CD4-positive, alpha-beta T cell treated with Interleukin-17A for 4 hours (primary cell): ENCODE measurements at places on chromosomes 7 and 10.

DNA sequence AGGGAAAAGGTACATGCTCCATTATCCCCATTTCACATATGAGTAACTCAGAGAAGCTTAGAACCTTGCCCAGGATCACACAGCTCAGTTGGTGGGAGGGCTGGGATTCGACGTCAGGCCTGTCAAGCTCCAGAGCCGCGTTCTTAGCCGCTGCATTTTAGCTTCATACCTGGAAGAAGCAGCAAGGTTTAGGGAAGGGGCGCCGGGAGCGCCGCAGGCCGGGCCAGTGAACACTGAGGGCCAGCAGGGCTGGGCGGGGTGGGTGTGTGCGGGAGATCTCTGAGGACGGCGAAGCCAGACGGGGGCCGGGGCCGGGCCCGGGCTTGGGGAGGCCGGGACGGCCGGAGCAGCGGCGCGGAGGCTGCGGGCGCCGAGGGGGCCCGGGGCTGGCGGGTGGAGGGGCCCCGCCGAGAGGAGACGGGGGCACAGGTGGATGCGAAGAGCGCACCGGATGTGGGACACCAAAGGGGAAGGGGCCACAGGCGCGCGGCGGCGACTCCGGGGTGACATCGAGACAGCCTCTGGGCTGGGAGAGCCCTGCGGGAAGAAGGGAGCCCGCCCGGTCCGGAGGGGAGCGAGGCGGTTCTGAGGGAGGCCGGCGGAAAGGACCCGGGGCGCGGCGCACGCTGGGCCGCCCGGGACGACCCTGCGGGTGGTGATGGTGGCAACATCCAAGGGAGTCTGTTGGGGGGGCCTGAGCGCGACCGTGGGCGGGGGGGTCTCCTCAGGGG is 498 bp downstream of the NDST2 start:
- peak; percentile 78 for DNase-seq

DNA sequence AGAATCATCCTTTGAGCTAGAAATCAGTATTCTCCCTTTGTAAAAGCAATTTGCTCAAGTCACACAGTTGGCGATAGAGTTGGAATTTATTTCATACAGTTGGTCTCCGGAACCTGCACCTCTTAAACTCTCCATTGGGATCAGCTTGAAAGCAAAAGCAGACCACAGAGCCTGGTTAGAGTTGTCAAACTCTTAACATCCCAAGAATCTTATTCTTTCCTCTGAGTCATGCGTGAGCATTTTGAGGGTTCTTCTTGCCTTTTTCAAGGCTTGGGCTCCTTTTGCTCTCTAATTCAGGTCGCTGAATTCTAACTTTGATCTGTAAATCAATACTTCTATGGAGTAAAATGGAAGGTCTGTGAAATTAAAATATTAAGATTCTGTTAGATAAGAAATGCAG is 19.6 kb upstream of the SCIN start:
- DNase-seq = no peak

- DNase-seq = no peak
These were observed 326.3 kb upstream of the DGKB start for GRCh38 chr7:15228831-15229230.

GRCh38 chr7:4665661-4666060 is 16.4 kb upstream of the FOXK1 start:
- DNase-seq = no peak

DNA sequence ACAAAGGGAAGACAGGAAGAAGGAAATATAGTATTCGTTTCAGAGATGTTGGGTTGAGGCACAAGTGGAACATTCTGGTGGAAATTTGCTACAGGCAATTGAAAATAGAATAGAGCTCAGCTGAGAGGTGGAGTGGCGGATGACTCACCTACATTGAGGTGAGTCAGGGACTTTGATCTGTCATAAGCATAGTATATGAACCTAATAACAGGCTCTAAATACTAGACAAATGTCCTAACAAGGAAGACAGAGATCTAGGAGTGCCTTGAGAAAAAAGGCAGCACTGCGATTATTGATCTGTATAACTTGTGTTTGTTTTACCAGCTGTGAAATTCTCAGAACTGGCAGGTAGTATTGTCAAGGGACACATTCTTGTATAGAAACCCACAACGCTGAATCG is 907 bp upstream of the IFRD1 start:
- peak; percentile 73 for DNase-seq

DNA sequence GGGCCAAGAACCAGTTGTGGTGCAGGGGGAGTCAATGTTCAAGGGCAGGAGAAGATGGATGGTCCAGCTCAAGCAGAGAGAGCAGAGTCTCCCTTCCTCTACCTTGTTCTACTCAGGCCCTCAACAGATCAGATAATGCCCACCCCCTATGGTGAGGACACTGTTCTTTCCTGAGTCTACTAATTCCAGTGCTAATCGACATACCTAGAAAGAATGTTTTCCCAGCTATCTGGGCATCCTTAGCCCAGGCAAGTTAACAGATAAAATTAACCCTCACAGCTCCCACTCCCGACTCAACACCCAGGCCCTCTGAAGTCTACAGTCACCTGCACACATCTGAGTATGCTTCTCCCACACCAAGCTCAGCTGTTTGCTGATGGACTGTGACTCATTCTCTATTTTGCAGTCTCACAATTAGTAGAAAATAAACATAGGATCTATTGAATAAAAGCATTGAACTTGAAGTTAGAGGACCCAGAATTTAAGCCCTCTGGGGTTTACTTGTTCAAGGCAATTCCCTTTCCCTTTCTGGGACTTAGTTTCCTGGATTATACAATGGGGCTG is 17.1 kb downstream of the COL13A1 start:
- no peak for DNase-seq

DNA sequence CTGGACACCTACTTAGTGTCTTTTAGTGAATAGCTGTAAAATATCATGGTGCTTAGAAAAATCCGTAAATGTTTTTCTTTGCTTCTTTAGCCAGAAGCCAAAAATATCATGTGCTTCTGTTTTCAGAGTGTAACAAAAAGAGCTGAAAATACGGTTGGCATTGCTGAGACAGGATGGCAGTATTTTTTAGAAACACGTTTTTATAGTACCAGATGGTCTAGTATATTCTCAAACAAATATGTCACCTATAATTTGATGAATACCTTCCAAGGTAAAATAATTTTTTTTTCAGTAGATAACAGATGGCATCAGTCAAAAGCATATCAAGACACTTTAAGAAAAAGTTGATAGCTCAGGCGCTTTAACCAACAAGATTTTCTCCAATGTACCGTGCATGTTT is 326.6 kb downstream of the PHF14 start:
- no peak for DNase-seq
